Non-pigmented ciliary epithelial cell (primary cell): ENCODE measurements at places on chromosomes 2 and 18.

DNA sequence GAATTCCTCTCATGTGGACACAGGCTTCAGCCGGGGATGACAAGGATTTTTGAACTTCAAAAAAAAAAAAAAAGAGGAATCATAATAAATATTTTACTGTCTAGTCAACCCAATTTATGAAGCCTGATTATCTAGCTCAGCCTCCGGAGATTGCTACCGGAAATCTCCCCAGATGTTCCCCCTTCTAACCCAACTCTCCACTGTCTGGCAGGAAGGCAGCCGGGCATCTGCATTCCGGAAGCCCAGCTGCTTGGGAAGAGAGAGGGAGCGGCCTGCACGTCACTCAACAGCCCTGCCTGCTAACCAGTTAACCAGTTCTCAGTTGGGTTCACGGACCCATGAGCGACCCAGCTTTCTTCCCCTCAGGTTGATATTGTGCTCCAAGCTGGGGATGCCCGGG is 87.2 kb upstream of the POU3F3 start:
- DNase-seq = no peak

- no peak for DNase-seq
These were observed 2.2 kb downstream of the CFAP221 start for GRCh38 chr2:119546447-119546767.

DNA sequence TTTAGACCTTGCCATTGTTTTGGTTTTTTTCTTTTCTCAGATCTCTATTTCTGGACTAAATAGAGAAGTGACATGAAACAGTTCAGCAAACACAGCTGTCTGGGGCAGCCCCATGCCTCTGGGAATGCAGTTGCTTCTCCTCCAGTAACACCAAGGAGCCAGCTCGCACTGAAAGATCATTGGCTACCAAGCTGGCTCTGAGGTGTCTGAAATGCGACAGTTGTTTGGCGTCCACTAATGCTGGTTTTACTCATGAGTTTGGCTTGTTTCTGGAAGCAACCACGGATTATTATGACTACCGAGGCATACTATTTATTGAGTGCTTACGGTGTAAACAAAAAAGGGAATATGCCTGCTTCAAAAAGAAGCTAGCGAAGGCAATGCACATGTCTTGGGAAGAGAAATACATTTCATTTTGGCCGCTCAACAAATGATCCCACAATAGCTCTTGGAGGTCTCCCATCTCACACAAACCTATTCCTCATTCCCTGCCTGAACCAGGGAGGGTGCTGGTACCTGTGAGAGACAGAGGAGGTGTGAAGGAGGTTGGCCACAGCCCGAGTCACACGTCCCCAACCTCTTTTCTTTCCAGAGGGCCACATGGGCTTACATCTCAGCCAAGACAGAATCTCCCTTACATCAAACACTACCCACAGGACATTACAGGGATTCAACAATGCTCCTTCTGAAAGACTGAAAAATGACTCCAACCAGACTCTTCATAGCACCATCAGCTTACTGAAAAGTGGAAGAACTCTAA is 37.5 kb upstream of the NEB start:
- DNase-seq = no peak

DNA sequence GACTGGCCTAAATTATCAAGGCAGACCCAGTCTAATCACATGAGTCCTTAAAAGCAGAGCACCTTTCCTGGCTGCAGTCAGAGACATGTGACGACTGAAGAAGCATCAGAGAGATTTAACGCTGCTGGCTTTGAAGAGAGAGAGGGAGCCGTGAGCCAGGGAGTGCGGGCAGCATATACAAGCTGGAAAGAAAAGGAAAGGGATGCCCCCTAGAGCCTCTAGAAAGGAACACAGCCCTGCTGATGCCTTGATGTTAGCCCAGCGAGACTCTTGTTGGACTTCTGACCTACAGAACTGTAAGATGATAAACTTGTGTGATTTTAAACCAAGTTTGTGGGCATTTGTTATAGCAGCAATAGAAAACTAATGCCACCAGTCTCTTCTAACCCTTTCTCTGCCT is 58.1 kb downstream of the HEATR5B start:
- no peak for DNase-seq

GRCh38 chr2:47272031-47272864 is 117.1 kb upstream of the STPG4 start:
- no peak for DNase-seq

GRCh38 chr2:101230541-101231001 is 22.1 kb upstream of the CNOT11 start:
- peak; percentile 74 for DNase-seq

GRCh38 chr2:239376351-239376750 is 24.5 kb downstream of the HDAC4 start:
- no peak for DNase-seq

- no peak for DNase-seq
These were observed 943.9 kb downstream of the EPHA4 start for GRCh38 chr2:220628252-220628651.

- no peak for DNase-seq
These were observed 96.0 kb upstream of the OTOS start for GRCh38 chr2:240236217-240237111.

DNA sequence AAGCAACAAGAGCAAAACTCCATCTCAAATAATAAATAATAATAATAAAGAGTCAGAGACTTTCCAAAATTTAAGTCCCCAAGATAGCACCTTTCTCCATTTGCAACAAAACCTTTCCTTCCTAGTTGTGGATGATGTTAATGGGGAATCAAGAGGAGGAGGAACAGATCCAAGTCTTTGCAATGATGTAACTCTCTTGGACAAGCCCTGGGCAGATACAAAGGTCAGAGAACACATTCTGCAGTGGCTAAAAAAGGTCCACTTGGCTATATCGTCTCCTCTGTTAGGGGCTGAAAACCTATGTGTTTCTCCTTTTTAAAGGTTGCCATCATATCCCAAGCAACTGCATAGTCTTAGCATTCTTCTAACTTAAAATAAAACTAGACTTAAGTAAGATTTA is 151.1 kb downstream of the TMEM163 start:
- DNase-seq = no peak

- no peak for DNase-seq
These were observed 74.1 kb downstream of the RND3 start for GRCh38 chr2:150413366-150413765.
